Astrocyte (in vitro differentiated cells and primary cell): ENCODE measurements at places on chromosomes 2 and 18. TPM values are rescaled to one million over a fixed set of nuclear protein-coding genes. Genes with fewer than 3 reads are reported as not detected.
A peak's percentile ranks its signal among the peaks of the same experiment; 100 is the strongest.

Gene SEPTIN2
- total RNA-seq: 544 and 552 TPM in 2 replicates

Gene ANTXR1
- 67.8 and 71.7 TPM in 2 replicates for total RNA-seq

Gene UGT1A1
- total RNA-seq: not detected in 2 replicates

Gene ADD2
- total RNA-seq: 4.8 TPM in 2 replicates

Gene ZCCHC2
- total RNA-seq: 14.8 and 16.3 TPM in 2 replicates

GRCh38 chr2:134715932-134716643 is 2.7 kb downstream of the TMEM163 start:
- DNase-seq: no peak
- H3K27ac ChIP-seq: no peak overlapping the region
- H3K4me1 ChIP-seq: peaks cover 8% of the 10 kb centered on the region
- peaks cover 49% of the 10 kb centered on the region for H3K27me3 ChIP-seq
- H3K4me3 ChIP-seq: no peak overlapping the region
- H3K36me3 ChIP-seq: no peaks in the 10 kb centered on the region

- H3K4me3 ChIP-seq: no peak overlapping the region
- H3K27me3 ChIP-seq: peaks cover 28% of the 10 kb centered on the region
- no peak overlapping the region for H3K27ac ChIP-seq
- H3K4me1 ChIP-seq: no peaks in the 10 kb centered on the region
- DNase-seq: no peak
Measured at GRCh38 chr2:233915128-233915527, 2.0 kb upstream of the TRPM8 start.

GRCh38 chr2:24832073-24832461 is 38.8 kb downstream of the CENPO start:
- no peaks in the 10 kb centered on the region for H3K27me3 ChIP-seq
- DNase-seq: no peak
- H3K36me3 ChIP-seq: no peaks in the 10 kb centered on the region
- H3K27ac ChIP-seq: no peak overlapping the region
- no peak overlapping the region for H3K4me3 ChIP-seq
- H3K4me1 ChIP-seq: peaks cover 14% of the 10 kb centered on the region

- peaks cover 82% of the 10 kb centered on the region for H3K4me1 ChIP-seq
- no peaks in the 10 kb centered on the region for H3K27me3 ChIP-seq
- H3K4me3 ChIP-seq: no peak overlapping the region
- H3K27ac ChIP-seq: peak overlapping the region; percentile 90
- H3K36me3 ChIP-seq: peaks cover 3% of the 10 kb centered on the region
Measured at GRCh38 chr18:48928787-48929186, 22.0 kb downstream of the SMAD7 start.

DNA sequence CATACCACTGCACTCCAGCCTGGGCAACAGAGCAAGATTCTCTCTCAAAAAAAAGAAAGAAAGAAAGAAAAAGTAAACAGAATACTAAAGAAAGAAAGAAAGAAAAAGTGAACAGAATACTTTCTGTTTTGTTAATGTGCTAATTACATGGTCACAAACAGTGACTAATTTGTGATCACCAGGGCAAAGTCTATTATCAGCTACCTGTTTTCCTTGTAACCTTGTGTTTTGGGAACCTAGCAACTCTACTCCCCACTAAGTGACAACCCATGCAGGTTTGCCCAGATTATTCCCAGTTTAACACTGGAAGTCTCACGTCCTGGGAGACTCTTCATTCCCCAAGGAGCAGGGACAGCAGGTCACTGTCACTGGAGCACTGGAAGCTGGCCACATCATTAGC is 16.7 kb upstream of the UGT1A9 start:
- no peaks in the 10 kb centered on the region for H3K27me3 ChIP-seq
- no peak for DNase-seq
- H3K4me1 ChIP-seq: no peaks in the 10 kb centered on the region
- H3K27ac ChIP-seq: no peak overlapping the region
- no peaks in the 10 kb centered on the region for H3K36me3 ChIP-seq

- H3K4me3 ChIP-seq: no peak overlapping the region
- H3K27ac ChIP-seq: no peak overlapping the region
Measured at GRCh38 chr18:25164848-25165811, 186.8 kb downstream of the ZNF521 start.

DNA sequence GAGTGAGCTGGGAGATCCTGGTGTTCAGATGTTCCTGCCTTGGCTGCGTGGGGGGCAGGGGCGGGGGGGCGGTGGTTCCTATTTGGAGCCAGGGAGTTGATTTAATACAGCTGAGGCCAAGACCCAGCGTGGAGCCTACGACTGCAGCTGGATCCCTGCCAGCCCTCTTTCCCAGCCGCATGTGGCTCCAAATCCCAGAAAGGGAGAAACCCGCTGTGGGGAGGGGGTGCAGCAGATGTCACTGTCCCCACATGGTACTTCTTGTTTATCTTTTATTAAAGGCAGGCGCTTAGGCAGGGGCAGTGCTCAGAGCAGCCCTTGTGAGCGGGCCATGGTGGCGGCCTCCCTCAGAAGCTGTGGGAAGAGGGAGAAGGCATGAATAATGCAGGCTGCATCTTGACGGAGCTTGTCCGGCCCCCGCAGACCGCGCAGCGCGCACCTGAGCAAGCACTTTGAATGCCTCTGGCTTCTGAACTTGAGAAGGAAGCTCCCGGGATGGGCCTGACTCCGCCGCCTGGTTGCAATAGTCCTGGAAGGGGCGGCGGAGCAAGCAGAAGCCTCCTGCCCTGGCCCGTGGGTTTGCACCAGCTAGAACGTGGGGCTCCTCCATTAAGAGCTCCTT is 112.1 kb downstream of the GLI2 start:
- no peak for DNase-seq
- H3K4me1 ChIP-seq: peaks cover 9% of the 10 kb centered on the region
- H3K27ac ChIP-seq: no peak overlapping the region
- no peaks in the 10 kb centered on the region for H3K27me3 ChIP-seq
- no peaks in the 10 kb centered on the region for H3K36me3 ChIP-seq
- H3K4me3 ChIP-seq: no peak overlapping the region

GRCh38 chr18:80197528-80197927 is 49.8 kb downstream of the PARD6G start:
- H3K27me3 ChIP-seq: no peaks in the 10 kb centered on the region
- no peaks in the 10 kb centered on the region for H3K36me3 ChIP-seq
- DNase-seq: no peak

DNA sequence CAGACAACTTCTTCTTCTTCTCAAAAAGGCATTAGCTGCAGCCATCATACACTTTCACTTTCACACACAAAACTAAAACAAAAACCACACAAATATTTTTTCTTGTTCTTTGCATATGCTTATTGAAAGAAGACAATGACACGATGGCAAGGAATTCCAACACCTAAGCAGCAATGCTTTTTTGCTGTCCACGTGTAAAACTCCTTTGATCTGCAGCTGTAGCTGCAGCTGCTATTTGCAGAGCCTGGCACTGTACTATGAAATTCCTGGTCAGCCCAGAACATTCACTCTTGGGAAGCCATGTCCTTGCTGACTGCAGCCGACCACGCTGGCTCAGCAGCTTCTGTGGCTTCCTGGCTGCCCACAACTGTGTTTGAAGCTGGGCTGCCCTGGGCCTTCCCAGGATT is 316.2 kb downstream of the CDH2 start:
- peak; percentile 75 for DNase-seq
- no peaks in the 10 kb centered on the region for H3K27me3 ChIP-seq
- H3K36me3 ChIP-seq: no peaks in the 10 kb centered on the region
- H3K4me3 ChIP-seq: no peak overlapping the region

DNA sequence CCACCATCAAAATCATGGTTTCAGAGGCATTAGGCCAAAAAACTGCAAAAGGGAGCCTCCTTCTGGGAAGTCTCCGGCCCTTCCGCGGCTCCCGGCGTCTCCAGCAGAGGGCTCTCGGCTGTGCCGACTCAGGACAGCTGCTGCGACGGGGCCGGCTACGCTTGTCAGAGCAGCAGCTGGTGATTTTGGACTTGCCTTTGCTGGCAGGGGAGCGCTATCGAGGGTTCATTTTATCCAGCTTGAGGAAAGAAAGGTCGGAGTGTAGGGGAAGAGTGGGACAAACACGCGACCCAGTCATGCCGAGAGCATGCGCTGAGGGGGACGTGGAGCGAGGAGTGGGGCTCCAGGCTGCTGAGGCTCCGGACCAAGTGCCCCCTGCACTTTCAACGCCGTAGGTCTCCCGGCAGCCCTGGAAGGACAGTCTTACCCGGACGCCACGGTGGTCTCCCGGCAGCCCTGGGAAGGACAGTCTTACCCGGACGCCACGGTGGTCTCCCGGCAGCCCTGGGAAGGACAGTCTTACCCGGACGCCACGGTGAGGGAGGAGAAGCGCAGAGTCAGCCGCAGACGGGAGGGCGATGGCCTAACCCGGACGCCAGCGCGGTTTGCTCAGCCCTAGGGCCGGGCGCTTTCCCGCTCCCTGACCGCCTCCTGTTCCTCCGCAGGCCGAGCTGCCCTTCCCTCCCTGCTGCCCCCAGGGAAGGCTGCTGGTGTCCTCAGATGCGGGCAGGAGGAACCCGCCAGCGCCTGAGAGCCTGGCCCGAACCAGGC is 21.7 kb downstream of the DDX18 start:
- H3K36me3 ChIP-seq: no peaks in the 10 kb centered on the region
- H3K4me3 ChIP-seq: peak overlapping the region; percentile 56
- no peaks in the 10 kb centered on the region for H3K27me3 ChIP-seq
- DNase-seq: peak; percentile 57
- no peak overlapping the region for H3K27ac ChIP-seq

DNA sequence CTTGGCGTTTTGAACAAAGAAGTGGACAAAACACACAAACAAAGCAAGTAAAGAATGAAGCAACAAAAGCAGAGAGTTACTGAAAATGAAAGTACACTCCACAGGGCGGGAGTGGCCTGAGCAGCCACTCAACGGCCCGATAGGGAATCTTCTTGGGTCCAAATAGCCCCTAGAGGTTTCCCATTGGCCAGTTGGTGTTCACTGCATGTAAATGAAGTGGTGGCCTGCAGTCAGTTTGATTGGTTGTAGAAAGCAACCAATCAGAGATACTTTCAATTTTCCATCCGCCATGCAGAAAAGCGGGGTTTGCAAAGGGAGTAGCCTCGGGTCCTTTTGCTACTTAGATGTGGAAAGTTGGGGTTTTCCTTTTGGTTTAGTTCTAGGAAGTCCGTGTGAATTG is 31.6 kb downstream of the CYBRD1 start:
- H3K4me1 ChIP-seq: peaks cover 6% of the 10 kb centered on the region
- no peaks in the 10 kb centered on the region for H3K27me3 ChIP-seq
- peaks cover 9% of the 10 kb centered on the region for H3K36me3 ChIP-seq
- no peak for DNase-seq
- no peak overlapping the region for H3K4me3 ChIP-seq
- no peak overlapping the region for H3K27ac ChIP-seq

DNA sequence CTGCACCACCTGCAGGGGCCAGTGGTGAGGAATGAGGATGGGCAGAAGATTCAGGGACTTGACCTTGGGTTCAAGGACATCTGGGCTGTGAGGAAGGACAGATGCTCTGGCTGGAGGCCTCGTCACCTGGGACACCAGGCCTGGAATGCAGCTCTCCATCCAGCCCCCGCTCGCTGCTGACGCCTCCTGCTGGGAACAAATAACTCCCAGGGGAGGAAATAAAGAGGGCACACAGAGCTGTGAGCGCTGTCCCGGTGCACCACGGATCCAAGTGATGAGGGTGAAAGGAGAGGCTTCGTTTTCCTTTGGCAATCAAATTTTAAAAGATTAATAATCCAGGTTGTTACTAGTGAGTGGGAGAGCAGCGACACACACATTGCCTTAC is 368.0 kb upstream of the MYT1L start:
- no peak overlapping the region for H3K27ac ChIP-seq
- no peak for DNase-seq
- H3K27me3 ChIP-seq: no peaks in the 10 kb centered on the region
- H3K4me3 ChIP-seq: no peak overlapping the region

- peak overlapping the region; percentile 77 for H3K4me3 ChIP-seq
- no peak for DNase-seq
- no peaks in the 10 kb centered on the region for H3K36me3 ChIP-seq
- no peaks in the 10 kb centered on the region for H3K27me3 ChIP-seq
Measured at GRCh38 chr2:58045580-58046334, 849 bp upstream of the VRK2 start.

- H3K27ac ChIP-seq: no peak overlapping the region
- H3K36me3 ChIP-seq: no peaks in the 10 kb centered on the region
- no peak for DNase-seq
- H3K4me1 ChIP-seq: no peaks in the 10 kb centered on the region
- H3K4me3 ChIP-seq: no peak overlapping the region
Measured at GRCh38 chr2:200221055-200221955, 85.2 kb upstream of the SPATS2L start.

DNA sequence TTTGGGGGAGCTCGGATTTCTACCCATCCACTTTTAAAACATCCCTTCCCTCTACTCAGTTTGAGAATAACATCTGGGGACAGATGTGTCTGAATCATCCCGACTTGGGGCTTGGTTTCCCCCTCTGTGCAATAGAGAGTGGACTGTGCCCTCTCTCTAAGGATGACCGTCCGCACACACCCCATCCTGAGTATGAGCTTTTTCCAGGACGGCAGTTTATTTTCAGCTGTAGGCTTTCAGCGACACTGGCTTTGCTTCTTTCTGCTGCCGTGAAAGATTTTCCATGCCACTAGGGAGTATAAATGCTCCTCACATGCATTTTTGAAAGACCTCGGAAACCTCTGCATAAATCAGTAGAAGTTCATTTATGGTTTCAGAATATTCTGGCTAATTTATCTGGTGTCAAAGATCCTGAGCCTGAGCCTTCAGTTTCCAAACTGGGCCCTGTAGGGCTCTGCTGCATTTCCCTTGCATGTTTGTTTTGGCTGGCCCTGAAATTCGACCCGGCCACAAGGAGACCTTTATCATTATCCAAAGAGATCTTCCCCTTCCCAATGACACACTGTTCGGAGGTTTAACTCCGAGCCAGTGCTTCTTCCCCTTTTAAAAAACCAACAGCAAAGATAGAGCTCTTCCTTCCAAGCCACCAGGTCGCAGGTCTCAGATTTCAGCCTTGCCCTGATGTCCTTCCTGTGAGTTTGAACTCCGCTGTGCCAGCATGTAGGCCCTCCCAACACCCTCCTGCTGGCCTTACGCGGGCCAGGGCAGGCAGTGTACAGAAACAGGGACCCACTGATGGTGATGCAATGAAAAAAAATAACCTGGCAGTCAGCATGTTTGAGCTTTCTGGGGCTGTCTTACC is 53.3 kb downstream of the FECH start:
- H3K36me3 ChIP-seq: no peaks in the 10 kb centered on the region
- no peaks in the 10 kb centered on the region for H3K4me1 ChIP-seq
- H3K27ac ChIP-seq: no peak overlapping the region
- H3K27me3 ChIP-seq: peaks cover 4% of the 10 kb centered on the region
- H3K4me3 ChIP-seq: no peak overlapping the region

GRCh38 chr2:69434753-69435152 is 2.5 kb downstream of the NFU1 start:
- no peak for DNase-seq
- no peak overlapping the region for H3K4me3 ChIP-seq

- no peaks in the 10 kb centered on the region for H3K36me3 ChIP-seq
- no peak overlapping the region for H3K27ac ChIP-seq
- H3K4me3 ChIP-seq: no peak overlapping the region
- no peaks in the 10 kb centered on the region for H3K27me3 ChIP-seq
- no peaks in the 10 kb centered on the region for H3K4me1 ChIP-seq
- DNase-seq: no peak
Measured at GRCh38 chr2:105827351-105828096, 82.8 kb downstream of the NCK2 start.
